Activated naive CD8-positive, alpha-beta T cell treated with anti-CD3 and anti-CD28 coated beads for 36 hours (primary cell): ENCODE measurements at places on chromosomes 11 and 22. TPM values are rescaled to one million over a fixed set of nuclear protein-coding genes. Genes with fewer than 3 reads are reported as not detected.

GRCh38 chr22:25393121-25393805, 171.2 kb upstream of the GRK3 start:
- no peak for DNase-seq

- DNase-seq: no peak
Observed at GRCh38 chr11:108732395-108732794, 67.5 kb downstream of the DDX10 start.

DNA sequence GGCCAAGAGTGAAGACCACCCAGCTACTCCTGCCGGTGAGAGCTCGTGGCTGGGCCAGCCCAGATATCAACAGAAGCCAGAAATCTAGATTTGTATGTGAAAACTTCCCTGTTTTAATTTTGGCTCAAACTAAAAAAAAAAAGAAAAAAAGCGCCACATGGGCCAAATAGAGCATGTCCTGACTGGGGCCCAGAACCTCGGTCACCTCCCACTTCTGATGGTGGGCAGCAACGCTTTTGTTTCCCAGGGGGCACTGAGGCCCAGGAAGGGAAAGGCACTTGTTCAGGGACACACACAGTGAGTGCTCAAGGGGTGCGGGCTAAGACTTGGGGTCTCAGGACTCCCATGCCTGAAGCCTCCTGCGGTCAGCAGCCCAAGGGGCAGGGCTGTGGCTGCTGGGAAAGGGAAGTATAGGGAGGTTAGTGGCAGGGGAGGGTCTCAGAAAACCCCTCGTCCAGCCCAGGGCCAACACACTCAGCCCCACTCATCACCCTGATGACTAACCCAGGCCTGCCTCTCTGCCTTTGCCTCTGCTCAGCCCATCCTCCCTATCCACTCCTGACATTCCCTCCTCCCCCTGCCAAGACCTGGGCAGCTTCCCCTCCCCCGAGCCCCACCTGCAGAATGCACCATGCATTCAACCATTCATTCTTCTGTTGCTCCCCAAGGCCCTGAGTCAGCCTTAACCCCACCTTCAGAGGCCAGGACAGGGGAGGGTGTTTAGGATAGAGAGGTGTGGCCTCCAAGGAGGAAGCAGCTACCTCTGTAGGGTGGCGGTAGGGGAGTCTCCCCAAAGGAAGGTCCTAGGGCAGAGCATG, 30.0 kb upstream of the TCF20 start:
- DNase-seq: peak; percentile 47

DNA sequence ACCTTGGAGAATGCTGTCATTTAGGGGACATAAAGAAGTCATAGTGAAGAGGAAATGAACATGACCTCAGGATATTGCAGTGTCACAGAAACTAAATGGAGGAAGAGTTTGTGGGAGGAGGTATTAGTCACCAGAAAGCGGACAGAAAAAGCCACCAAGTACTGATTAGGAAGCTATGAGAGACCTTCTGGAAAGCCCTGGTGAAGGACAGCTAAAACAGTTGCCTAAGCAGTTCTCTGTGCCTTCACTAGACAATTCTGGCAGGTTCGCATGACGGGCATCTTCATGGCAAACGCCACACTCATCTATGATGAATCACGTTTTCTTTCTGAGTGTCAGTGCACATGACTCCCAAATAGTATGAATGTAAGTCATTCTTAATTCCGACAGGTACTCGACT, 325.8 kb downstream of the C11orf87 start:
- no peak for DNase-seq

GRCh38 chr11:37519781-37520180, 921.7 kb upstream of the RAG2 start:
- DNase-seq: no peak

DNA sequence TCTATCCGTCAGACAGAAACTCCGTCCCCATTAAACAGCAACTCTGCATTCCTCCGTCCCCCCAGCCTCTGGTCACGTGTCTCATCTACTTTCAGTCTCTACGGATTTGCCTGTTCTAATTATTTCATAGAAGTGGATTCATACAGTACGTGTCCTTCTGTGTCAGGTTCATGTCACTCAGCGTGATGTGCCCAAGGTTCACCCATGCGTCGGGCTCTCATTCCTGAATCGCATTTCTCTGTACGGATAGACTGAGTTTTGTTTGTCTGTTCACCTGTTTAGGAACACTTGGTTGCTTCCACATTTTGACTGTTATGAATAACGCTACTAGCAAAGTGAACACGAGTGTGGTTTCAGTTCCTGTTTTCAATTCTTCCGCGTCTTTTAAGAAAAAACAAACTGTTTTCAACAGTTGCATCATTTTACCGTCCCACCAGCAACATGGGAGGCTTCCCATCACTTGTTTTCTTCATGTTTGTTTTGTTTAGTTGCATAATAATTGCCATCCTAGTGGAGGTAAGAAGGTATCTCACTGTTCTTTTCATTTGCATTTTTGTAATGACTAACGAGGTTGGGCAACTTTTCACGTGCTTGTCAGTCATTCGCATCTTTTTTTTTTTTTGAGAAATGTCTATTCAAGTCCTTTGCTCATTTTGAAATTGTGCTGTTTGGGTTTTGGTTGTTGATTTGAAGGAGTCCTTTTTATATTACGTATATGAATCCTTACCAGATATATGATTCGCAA, 8.9 kb upstream of the NLRP6 start:
- peak; percentile 54 for DNase-seq

DNA sequence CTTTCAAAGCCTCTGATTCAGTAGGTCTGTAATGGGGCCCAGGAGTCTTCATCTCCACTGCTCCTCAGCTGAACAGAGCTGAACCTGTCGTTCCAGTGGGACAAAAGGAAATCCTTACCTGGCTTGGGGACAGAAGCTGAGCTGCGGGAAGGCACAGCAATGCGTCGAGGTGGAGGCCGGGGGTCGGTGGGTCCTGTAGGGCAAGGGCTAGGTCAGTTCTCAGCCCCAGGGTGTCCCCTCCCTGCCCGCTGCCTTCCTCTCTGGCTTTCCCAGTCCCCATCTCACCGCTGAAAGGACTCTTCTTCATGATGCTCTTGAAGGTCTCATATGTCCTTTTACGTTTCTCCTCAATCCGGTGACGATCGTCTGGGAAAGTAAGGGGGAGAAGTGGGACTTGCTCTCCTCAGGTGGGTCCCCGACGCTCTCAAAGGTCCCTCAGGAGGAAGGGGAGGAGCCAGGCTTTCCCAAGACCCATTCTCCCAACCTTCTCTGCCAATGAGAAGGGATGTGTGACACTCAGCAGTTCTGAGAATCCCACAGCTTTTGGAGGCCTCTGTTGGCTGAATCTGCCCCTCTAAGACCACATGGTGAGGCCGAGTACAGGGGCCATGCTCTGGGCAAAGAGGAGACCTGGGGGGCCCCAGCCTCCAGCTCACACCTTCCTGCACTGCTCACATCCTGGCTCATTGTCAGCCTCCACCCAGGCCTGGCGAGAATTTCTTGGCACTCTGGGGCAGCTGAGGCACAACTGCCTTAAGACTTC, 7.0 kb downstream of the RELA start:
- DNase-seq: no peak

DNA sequence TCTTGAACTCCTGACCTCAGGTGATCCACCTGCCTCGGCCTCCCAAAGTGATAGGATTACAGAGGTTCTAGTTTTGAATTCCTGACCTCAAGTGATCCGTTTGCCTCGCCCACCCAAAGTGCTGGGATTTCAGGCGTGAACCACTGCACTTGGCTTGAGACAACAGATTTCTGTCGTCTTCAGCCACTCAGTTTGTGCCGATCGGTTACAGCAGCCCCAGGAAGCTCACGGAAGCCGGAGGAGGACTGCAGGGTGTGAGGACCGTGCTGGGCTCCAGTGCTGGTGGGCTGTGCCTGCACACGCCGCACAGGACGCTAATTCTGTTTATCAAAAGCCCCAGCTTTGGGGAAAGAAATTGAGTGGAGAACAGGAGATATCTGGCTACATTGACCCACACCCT, 82.0 kb downstream of the CELSR1 start:
- DNase-seq: no peak

FDX1 gene
- total RNA-seq: 19.2 TPM

GATD1 gene
- 47.7 TPM for total RNA-seq

NAP1L4 gene
- total RNA-seq: 222 TPM

MMP13 gene
- not detected for total RNA-seq

PHOX2A gene
- not detected for total RNA-seq
